ENCODE measurements at places on chromosomes 11 and 22.

- DNase-seq, result no peak
Observed at GRCh38 chr22:46815896-46816731, 53.7 kb downstream of the TBC1D22A start.

DNA sequence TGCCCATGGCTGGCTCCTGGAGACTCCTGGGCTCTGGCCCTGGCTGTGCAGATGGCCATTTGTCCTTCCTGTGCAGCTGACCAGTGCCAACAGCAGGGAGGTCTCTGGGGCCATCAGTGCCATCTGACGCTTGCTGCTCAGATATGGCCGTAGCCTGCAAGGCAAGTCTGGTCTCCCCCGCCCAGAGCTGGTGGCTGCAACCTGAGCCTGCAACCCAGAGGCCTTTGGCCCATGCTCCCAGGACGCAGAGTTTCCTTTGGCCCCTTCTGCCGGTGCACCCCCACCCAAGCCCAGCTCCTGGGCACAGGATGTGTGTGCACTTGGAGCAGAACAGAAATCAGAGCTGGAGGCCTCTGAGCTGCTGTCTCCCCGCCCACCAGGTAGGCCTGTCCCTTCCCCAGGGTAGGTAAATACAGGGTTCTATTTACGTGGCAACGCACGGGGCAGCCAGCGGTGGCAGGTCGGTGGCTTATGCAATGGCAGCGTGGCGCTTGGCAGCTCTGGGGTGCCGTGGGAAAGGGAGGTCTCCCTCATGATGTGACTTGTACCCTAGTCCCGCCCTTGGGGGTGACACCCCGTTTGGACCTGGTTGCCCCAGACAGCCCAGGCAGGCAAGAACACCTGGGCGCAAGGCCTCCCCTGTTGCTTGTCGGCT is 21.0 kb upstream of the MYEOV start:
- DNase-seq, result no peak

- DNase-seq, result no peak
Observed at GRCh38 chr11:45395947-45396346, 109.8 kb upstream of the SYT13 start.

GRCh38 chr11:73645121-73645969 is 1.0 kb upstream of the PLEKHB1 start:
- DNase-seq, result no peak

DNA sequence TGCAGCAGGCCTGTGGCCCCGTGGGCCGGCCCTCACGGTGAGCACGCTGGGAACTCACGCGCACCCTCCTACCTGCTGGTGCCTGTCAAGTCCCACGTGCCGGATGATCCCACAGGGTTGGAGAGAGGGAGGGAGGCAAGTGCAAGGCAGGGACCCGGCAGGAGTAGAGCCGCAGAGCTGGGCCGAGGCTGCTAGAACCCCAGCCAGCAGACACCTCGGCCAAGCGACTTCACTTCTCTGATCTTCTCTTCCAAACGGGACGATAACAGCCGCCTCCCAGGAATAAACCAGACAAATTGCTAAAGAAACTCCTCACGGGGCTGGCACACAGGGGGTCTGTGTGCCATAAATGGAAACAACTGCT is 1232.8 kb downstream of the TBC1D22A start:
- DNase-seq, result no peak

DNA sequence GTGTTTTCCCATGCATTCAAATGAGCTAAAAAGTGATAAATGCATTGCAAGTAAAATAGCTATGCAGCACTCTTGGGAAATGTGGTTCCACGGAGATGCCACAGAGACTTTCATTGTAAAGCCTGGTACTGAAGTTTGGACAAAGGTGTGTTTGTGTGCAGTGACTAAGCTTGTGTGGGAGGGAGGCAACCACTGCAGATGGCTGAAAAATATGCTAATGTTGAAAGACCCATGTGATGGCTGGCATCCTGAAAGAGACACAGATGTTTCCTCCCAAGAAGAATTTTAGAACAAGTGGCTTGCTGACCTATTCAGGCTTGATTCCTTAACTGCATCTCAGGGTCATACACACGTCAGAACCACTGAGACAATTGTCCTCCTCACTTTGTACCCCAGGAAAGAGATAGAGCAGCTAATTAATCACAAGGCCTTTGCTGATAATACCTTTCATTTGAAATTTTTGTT is 73.8 kb downstream of the FAM76B start:
- no peak for DNase-seq

GRCh38 chr22:23718371-23719165 is 27.8 kb downstream of the RGL4 start:
- no peak for DNase-seq

DNA sequence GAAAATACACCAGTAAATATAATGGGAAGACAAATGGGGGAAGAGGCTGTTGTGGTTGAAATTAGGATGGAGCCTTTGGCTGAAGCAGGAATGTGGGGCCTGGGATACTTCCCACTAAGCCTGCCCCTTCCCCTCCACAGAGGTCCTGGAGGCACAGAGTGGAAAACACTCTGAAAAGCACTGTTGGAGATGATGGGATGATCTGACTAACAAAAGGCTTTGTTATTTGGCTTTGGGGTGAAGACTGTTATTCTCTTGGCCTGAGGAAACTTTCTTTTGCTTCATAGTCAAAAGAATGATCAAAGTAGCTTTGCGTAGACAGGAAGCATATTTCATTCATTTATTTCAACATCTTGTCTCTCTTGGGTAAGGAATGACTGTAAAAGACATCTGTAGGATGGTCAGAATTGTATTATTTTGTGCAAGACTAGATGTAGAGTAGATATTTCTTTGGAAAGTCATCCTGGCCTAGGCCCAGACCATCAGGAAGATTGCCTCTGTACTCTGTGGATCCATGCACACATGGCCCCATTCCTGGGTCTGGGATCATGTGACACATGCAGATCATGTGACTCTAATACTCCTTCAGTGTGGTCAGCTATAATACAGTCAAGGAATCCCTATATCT is 111.4 kb downstream of the SPON1 start:
- DNase-seq, result no peak

DNA sequence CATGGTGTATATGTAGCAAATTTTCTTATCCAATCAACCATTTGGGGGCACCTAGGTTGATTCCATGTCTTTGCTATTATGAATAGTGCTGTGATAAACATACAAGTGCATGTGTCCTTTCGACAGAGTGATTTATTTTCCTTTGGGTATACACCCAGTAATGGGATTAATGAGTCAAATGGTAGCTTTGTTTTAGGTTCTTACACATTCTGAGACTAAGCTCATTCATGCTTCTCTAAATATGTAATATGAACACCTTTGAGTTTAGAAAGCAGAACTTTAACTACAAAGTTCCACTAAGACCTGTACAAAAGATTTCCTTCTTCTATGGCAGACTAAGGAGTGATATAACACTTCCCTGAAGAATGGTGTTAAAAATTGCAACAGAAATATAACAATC is 627.0 kb downstream of the KCNA4 start:
- no peak for DNase-seq

DNA sequence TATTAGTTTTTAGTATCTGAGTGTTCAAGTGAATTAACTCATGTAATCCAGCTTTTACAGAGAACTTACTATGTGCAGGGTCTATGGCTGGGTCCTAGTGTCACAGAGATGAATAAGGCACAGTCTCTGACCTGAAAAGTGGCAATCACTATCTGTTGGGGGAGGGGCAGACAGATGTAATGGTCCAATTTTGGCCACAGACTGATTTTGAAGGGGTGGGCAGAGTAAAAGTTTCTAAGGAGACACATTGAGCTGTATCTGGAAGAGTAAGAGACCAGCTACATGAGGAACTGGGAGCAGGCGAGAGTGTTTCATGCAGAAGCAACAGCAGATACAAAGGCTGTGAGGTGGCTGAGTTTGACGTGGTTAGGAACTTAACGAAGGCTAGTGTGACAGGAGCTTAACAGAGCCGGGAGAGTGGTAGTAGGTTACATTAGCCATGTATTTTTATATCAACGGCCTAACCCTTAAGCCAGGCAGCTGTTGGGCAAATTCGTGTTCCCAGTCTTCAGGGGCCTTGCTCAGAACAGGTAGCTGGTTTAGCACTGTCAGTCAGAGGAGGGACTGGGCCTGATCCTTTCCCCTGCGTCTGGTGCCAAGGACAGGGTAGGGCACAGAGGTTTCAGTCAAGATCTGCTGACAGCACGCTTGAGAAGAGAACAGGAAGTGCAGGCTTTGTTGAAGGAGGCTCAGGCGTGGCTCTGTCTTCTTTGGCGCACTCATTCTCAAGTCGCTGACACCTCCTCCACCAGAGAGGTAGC is 1.4 kb upstream of the STIM1 start:
- no peak for DNase-seq

DNA sequence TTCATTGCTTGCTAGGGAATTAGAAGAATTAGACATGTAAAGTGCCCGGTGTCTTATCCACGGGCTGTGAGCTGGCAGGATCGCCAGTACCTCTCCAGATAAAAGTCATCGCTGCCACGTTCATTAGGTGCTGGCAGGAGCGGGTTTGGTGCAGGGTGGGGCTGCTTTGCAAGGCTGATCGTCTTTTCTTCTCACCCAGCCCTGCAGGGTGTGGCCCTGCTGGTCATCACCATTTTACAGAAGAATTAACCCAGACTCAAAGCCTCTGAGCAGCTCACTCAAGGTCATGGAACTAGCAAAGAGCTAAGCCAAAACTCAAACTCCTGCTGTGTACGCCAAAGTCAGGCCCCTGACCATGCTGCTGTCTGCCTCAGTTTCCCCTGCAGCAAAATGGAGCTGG is 6.1 kb upstream of the FGF4 start:
- DNase-seq, result no peak

DNA sequence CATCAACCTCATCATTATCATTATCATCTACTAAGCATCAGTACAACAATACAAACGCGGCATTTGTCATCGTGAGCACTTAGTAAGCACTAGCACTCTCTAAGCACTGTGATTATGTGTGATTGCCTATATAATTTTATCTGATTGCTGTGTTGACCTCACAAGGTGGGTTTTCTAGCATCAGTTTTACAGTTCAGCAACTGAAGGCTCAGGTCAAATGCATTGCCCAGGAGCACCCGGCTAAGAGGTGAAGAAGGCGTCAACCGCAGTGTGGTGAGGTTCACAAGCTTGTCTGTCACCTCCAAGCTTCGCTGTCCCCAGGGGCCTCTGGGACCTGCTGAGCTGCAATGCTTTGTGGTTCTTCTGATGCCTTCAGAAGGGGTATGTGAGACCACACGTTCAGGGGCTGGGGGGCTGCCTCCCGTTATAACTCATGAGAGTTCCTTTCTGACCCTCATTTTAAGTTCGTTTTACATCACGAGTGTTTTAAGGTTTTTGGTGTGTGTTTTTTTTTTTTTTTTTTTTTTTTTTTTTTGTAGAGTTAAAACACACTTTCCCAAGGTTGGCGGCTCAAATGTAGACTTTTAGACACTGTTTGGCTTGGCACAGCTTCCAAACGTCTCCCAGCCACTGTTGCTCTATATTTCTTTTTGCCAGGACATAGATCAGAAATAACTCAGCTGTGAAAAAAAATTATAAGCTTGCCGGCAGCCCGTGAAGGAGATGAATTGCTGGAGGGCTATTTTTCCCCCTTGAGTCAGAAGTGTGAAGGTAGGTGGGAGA is 33.8 kb upstream of the SCUBE1 start:
- DNase-seq, result no peak

DNA sequence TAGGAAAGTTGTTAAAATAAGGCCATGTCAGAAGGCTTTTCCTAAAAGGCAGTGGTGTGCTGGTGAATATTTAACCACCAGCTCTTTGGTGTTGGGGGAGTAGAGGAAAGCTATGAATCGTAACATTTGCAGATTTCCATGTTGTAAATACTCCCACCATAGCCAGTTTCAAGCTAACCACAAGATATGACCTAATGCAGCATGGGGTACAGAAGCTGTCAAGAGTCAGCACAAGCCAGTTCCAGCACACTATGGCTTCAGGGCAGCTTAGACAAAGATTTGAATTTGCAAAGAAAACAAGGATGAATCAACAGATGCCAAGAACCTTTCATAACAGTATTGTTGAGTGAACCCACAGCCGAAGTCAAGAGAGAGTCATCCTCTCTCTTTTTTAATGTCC is 40.0 kb downstream of the COMMD9 start:
- no peak for DNase-seq

DNA sequence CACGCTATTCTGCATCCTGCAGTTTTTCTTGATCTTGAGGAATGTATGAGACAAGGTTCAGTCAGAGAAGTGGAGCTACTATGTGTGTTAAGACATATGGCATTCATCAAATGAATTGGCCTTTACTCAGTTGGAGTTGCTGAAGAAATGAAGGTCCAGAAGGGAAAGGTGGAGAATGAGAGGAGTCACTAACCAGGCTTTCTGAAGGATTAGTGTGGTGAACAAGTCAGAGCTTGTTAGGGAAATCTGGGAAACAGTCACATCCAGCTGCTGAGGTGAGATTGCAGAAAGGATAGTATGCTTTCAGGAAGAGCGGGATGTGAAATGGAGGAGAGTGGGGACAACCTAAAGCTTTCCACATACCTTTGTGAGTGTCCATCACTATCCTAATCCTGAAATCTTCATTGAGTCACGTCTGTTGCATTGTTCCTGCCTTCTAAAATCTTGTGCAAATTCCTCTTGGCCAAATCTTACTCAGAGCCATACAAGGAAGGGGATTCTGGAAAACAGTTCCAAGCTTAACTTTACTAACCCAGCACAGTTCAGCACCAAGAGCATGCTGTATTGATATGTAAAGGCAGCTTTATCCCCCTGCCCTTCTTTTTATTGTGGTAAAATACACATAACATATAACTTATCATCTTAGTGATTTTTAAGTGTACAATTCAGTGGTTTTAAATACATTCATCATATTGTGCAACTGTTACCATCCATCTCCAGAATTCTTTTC is 11.4 kb upstream of the PITPNB start:
- no peak for DNase-seq

DNA sequence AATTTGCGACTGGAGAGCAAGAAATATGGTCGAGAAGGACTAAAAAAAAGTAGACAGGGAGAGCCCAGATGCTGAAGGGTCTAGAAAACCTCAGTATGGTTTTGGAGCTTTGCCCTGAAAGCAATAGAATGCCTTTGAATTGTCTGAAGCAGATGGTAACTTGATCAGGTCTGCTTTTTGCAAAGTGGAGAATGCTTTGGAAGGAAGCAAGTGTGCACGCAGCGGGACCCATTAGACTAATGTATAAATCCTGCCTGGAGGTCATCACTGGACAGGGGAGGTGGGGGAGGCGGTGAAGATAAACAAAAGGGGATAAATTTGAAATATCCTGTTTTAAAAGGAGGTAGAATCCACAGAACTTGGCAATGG is 757 bp upstream of the HINFP start:
- DNase-seq, result peak; percentile 24

GRCh38 chr22:31055635-31056159 is 25.4 kb upstream of the SMTN start:
- peak; percentile 26 for DNase-seq

DNA sequence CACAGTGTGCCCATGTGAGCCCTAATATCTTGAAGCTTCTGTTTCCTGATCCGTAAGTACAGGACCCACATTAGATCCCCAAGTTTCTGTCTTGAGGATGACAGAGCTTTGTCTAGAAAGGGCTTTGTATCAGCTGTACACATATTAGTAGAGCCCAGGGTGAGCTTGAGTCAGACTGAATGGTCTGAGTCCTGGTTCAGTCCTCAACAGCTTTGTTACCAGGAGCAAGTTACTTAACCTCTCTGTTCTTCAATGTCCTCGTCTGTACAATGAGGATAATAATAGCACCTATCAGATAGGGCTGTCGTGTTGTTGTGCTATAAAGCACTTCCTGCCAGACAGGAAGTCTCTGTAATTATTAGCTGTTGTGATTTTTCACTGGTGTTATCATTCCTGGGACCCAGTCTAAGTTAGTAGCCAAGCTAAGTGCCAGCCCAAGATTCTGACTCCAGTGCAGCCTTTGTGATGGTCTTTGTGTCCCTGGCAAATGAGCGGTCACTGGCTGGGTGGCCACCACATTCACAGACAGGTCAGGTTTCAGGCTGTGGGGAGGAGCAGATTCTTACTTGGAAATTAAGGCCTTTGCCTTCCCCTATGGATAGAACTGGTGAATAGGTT is 6.8 kb downstream of the TOM1 start:
- peak; percentile 60 for DNase-seq

Data from neuronal stem cell (in vitro differentiated cells).